ENCODE measurements at places on chromosomes 12 and 14. TPM values are rescaled to one million over a fixed set of nuclear protein-coding genes. Genes with fewer than 3 reads are reported as not detected.

The NOPCHAP1 gene
- total RNA-seq = 41.3 TPM

The CPNE6 gene
- total RNA-seq = not detected

DNA sequence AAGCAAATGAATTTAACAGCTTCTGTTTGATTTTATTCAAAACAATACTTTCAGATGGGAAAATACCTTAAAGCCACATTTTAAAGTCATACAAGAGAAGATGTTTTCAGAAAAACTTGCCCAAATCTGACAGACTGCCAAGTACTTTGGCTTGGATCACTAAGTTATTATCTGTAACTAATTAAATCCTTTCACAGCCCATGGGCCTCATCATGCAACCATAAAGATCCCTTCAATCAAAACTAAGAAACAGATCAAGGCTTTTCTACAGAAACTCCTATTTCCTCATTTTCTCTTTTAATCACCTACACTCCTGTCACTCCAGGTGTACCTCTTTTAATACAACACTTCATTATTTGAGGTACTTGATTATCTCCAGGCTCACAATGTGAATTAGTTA lies 28.1 kb downstream of the BLTP3B start:
- H3K4me1 ChIP-seq = peaks cover 12% of the 10 kb centered on the region
- DNase-seq = no peak
- H3K4me3 ChIP-seq = no peak overlapping the region
- peaks cover 27% of the 10 kb centered on the region for H3K36me3 ChIP-seq

GRCh38 chr12:42410340-42410739 lies 84.4 kb downstream of the PPHLN1 start:
- no peak overlapping the region for H3K4me3 ChIP-seq
- H3K27ac ChIP-seq = no peak overlapping the region
- H3K4me1 ChIP-seq = no peaks in the 10 kb centered on the region
- no peak for DNase-seq

- DNase-seq = no peak
- no peaks in the 10 kb centered on the region for H3K27me3 ChIP-seq
- no peaks in the 10 kb centered on the region for H3K36me3 ChIP-seq
- H3K4me3 ChIP-seq = no peak overlapping the region
- H3K27ac ChIP-seq = no peak overlapping the region
- no peaks in the 10 kb centered on the region for H3K4me1 ChIP-seq
These were observed 769.8 kb downstream of the C12orf50 start for GRCh38 chr12:87259391-87259790.

- H3K27ac ChIP-seq = no peak overlapping the region
- no peaks in the 10 kb centered on the region for H3K4me1 ChIP-seq
- peaks cover 10% of the 10 kb centered on the region for H3K27me3 ChIP-seq
- no peaks in the 10 kb centered on the region for H3K36me3 ChIP-seq
- no peak for DNase-seq
These were observed 355.5 kb downstream of the CACNA1C start for GRCh38 chr12:2408262-2408661.
